Stimulated activated CD8-positive, alpha-beta memory T cell treated with anti-CD3 and anti-CD28 coated beads, Interleukin-7, amount 100 ng/mL, for 48 hours (primary cell): ENCODE measurements at places on chromosomes 1 and 21.
A peak's percentile ranks its signal among the peaks of the same experiment; 100 is the strongest.

DNA sequence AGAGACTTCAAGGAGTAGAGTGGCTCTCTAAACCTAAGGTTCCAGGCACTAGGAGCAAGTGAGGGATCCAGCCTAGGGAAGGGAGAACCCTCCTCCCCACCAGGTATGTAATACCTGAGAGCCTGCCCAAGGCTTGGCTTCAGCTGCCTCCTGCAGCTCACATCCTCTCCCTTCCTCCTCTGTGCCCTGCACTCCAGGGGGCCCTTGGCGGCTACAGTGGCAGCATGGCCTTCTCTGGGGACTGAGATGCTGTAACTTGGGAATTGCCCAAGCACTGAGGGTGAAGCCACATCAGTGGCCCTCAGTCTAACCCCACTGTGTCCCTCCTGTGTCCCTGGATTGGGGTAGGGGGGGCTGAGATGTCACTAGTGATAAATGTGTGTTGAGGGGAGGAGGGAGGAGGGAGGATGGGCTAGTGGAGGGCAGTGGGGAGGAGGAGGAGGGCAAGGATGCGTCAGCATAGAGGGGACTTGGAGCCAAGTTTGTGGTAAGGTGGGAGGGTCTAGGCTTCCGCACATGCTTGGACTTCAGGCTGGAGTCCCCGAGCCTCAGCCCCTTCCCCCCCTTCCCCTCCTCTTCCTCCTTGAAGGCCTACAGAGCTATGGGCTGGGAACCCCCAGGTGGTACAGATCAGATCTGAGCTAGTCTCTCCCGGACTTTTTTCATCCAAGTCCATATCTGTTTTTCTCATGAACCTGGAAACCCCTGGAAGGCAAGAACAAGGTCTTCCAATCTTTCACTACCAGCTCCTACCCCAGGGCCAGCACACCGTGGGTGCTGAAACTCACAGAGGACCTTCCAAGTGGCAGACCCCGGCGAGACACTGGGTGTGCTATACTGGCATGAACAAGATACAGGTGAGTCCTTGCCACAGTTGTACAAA, 17.5 kb downstream of the COL9A2 start:
- no peak for DNase-seq

DNA sequence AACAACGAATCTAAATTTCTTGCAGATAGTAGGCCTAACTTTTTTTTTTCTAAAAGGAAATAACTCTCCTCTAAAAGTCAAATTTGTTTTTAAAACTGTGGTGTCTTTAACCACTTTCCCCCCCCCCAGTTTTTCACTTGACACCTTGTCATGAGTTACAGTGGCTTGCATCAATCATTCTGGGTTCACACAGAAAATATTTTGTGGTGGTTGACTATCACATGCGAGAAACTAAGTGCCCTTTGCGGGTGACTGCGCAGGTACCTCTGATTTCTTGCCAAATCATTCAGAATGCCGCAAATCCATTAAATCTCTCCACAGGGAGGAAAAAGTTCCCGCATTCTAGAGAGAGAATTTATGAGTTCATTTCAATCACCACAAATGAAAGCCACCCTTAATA, 23.8 kb upstream of the SAMSN1 start:
- no peak for DNase-seq

DNA sequence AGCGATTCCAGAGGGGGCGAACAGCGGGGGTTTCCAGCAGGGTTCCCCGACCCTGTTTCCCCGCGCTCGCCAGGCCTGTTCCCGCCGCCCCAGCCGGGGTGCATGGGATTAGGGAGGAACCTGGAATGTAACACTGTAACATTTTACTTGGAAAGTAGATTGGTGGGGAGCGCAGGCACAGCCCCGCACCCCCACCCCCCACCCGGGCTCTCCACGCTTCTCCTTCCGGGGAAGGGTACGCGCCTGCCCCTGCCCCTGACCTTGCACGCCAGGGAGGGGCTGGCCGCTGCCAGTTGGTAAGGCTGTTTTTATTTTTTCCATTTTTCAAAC, 427 bp downstream of the FAM3B start:
- no peak for DNase-seq

- no peak for DNase-seq
These were observed 16.7 kb upstream of the PRDM15 start for GRCh38 chr21:41895643-41896493.

DNA sequence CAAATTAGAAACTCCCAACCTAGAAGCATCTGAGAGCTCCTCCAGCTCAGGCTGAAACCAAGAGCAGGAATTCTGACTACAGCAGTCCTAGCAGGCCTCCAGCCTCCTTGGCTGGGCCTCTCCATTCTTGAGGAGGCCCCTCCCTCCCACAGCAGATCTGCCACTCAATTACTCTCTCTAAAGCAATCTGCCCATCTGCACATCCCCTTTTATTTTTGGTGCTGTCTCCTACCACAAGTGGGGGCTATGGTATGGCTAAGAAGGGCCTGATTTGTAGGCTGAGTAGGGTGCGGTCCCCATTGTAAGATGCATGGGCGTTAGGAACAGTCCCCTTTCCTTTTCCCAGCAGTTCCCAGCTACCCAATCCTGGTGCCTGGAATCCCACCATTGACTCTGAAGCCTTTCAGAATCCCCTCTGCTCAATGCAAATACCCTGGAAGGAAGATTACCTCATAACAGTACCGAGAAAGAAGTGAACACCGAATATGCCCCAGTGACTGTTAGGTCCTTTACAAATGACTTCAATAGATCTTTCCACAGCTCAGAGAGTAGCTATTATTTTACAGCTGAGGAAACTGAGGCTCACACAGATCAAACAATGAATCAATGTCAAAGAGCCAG, 11.6 kb upstream of the TTC39A start:
- DNase-seq, result no peak

DNA sequence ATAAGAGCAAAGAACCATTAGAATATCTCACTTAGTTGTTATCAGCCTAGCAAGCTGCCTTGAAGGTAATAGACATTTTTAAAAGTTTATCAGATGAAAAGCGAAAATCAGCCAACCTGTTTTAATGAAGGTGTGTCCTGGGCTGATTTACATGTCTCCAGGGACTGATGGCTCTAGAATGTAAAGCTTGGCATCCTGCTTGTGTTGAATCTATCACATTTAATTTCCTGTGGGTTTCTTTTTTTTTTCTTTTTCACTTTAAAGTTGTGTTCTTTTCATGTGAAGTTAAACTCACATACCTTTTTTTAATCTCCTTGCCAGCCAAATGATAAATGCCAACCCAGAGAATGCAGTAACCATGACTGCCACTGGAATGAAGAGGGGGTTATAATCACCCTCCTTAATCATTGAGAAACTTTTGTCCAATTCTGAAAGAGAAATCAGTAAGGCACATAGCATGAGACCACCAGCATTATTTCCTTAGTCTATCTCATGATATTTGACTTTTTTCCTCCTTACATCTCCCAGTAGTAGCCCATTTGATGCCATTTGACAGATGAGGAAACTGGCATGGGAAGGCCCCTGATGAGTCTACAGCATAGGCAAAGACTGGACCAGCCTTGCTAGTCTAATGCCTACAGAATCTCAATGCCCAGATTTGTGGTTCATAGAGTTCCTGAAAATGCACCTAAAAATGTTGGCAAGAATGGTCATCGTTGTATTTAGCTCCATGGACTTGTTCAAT, 10.0 kb downstream of the SELL start:
- no peak for DNase-seq

- no peak for DNase-seq
These were observed 395.6 kb downstream of the NPHP4 start for GRCh38 chr1:5596651-5597050.

DNA sequence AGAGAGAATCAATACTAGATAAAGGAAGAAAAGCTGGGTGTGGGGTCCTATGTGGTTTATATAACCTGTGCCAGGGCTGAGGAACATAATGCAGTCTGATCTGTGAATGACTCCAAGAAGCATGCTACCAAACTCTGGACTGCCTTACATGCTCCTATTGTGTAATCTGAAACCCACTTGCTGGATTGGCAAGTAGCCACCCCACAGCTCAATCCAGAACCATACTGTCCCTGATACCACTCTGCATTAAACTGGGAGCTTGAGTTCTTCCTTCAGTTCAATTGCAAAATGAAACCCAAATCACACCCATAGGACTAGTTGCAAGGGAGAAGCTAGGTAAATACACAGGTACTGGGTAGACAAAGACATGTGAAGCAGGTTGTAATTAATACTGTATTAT, 115.4 kb upstream of the NEGR1 start:
- no peak for DNase-seq

DNA sequence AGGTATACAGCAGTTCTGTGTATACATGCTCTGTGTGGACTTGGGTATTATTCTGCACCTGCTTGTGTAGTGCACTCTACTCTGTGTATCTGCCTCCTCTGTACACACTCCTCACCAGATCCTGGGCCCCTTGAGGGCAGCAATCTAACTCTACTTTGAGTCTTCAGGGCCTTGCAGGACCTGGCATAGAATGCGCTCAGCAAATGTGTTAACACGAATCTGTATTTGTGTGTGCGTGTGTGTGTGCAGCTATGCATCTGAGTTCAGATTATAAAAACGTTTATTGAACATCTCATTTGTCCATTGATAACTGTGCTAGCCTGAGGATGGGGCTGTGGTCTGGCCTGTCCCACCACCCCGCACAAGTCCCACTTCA, 3.9 kb upstream of the MEF2D start:
- DNase-seq, result no peak

GRCh38 chr1:191453487-191453886, 704.8 kb upstream of the RGS18 start:
- DNase-seq, result no peak

DNA sequence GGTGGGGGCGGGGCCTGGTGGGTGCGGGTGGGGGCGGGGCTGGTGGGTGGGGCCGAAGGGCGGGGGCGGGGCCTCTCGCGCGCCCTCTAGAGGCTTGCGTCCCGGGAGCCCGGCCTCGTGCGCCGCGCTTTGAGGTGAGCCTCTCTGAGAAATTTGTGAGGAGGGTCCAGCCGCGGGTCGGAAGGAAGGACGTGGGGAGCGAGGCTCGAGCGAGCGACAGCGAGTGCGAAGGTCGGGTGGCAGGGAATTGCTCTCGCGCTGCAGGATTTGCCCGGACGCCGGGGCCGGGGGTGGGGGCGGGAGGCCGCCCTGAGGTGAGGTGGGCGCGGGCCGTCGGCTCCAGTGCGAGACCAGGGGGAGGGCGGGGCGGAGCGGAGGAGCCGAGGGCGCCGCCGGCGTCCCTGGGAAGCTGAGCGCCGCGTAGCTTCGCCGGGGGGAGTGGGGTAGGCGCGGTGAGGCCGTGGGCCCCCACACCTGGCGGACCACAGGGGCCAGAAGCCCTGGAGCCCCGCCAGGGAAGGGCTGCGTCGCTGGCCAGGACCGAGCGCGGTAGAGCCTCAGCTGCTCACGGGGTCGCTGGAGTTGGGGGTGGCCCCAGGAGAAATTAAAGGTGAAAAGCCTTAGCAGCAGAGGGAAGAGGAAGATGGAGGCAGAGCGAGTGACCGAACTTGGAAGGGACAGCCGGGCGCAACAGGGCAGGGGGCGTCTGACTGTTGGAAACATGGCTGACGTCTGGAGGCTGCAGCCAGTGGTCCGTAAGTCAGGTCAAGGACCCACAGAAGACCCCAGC, 754 bp upstream of the LSS start:
- peak; percentile 12 for DNase-seq

DNA sequence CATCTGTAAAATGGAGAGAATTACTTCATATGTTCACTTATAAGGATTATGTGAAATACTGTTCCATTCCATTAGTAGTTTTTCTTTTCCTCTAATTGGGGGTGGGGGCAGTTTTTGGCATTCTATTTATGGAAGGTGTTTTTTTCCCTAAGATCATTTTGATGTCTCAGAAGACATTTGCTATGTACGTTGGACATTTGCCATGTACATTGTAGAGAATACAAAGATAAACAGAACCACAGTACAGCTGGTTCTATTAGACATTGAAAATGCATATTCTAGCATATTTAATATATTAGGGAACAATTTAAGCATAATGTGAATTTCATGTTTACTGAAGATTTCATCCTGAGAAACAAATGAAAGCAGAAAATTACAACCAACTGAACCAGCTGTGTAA, 98.5 kb downstream of the PTBP2 start:
- DNase-seq, result no peak

DNA sequence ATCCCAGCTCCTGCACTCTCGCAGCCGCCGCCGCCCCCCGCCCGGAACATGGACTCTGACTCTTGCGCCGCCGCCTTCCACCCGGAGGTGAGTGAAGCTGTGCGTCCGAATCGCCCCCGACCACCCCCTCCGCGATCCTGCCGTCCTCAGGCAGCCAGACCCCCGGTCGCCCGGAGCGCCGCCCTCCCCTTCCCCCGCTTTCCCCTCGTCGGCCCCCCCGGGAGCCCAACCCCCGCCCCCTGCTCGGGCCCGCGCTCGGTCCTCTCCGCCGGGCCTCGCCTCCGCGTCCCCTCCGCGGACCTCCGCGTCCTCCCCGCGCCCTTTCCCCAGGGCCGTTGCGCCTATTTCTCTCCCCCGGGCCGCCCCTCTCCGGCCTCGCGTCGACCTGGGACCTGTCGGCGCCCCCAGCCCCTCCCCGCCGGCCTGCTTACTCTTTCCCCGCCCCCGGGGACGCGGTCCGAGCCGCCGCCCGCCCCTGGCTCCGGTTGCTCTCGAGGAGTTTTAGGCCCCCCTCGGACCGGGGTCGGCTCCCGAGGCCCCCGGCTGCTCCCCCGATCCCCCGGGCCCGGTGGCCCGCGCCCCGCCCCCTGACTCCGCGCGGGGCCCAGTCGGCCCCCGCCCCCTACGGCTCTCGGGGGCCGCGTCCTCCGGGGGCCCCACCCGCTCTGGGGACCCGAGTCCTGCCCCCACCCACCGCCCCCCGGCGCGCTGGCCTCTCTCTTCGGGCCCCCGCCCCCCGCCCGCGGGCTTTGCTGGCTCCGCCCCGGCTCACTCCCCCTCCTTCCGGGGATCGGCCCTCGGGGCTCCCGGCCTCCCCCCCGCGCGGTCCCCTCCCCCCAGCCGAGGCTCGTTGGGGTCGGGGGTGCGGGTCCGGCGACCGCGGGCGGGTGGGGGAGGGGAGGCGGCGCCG, 743 bp downstream of the PHF13 start:
- no peak for DNase-seq

- no peak for DNase-seq
These were observed 1.1 kb upstream of the ABCD3 start for GRCh38 chr1:94416901-94417727.

DNA sequence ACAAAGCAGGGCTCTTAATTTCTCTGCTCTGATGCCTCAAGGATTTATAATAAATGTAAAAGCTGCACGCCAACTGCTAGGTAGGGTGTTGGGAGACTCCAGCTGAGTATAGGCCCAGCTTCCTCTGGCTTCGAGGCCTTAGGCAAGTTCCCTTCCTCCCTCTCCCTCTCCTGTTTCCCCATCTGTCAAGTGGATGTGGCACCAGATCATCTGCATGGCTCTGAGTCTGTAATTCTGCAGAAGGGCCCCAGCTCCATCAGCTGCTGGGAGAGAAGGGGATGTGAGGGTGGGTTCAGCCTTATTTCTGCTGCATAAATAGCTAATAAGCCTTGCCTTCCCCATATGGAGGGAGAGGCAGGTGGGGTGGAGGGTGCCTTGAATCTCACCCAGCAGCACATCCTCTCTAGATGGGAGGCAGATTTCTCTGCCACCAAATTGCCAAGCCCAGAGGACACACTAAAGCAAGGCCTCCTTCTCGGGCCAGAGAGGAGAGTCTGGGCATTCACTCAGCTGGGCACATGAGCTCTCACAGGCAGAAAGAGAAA, 3.8 kb downstream of the TRIM62 start:
- DNase-seq, result no peak

- no peak for DNase-seq
These were observed 121.6 kb downstream of the RGS7 start for GRCh38 chr1:241235256-241235897.
